Choroid plexus epithelial cell (primary cell): ENCODE measurements at places on chromosomes 11 and 22.
A peak's percentile ranks its signal among the peaks of the same experiment; 100 is the strongest.

DNA sequence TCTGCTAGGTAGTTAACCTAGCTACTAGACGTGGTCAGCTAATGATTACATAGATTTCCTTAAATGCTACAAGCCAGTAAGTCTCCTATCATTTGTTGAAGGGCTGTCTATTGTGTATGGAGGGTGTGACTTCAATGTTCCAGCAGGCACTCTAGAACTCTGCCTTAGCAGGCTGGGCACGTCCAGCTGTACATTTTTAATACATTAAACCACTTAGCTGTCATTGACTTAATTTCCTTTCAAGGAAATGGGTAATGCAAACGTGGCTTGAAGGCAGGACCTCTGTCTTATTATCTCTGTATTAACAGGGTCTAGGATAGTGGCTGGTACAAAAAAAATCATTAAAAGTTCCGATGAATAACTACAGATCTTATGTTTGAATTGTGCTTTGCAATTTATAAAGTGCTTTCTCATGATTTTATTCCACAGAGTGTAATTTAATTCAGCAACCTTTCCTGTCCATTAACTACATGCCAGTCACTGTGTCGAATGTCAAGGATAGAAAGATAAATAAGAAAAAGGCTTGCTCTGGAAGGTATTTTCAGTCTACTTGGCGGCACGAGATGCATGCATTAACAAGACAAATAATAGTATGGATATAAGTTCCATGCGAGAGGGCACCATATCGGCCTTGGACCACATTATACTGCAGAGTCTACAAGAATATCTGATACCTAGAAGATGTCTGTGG lies 60.3 kb downstream of the APOL3 start:
- DNase-seq, result no peak

DNA sequence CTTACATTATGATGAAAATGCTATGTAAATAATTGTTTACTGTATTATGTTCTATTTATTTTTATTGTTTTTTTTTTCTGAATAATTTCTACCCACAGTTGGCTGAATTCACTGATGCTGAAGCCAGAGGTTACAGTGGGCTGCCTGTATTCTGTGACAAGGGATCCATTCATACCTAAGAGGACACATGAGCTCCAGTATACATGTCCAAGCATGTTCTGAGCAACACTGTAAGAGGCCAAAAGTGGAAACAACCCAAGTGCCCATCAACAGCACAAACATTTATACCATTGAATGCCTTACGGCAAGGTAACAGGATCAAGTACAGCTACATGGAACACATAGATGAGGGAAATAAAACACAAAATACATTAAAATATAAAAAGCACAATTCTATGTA lies 1.4 kb upstream of the SRSF8 start:
- no peak for DNase-seq

GRCh38 chr11:47376525-47377371 lies 1.6 kb downstream of the SPI1 start:
- no peak for DNase-seq

- DNase-seq, result peak; percentile 24
Observed at GRCh38 chr11:57386178-57386940, 4.1 kb downstream of the PRG2 start.

DNA sequence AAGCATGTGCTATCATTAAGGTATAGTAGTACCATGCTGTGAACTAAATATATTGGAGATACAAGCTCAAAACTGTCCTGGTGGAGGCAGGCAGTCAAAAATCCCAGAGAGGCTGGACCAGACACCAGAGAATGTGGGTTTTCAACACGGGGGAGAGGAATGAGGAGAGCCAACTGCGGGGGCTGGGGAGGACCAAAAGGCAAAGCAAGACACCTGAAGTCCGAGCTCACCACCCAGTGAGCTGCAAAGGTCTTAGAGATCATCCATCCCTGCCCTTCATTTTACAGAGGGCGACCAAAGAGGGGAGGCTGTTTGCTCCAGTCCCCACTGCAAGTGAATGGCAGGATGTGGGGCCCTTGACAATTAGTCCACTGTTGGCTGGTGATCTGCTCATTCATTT lies 10.0 kb downstream of the RIBC2 start:
- no peak for DNase-seq

DNA sequence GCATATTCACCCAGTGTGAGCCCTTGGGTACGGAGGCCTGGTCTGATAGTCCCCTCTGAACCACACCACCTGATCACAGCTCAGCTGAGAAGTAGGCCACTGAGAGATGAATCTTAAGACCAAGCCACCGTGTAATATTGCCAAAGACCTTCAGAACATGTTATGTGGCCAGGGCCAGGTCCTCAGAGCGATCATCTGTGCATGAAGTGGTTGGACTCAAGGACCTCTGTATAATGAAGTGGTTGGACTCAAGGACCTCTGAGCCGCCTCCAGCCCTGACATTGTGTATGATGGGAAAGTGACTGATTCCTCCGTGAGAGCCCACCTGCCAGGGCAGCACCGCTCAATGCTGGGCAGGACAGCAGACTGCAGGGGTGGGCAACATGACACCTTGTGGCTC lies 70.2 kb downstream of the TP53I11 start:
- no peak for DNase-seq

GRCh38 chr11:65384301-65384889 lies 1.9 kb upstream of the SLC25A45 start:
- peak; percentile 47 for DNase-seq

GRCh38 chr11:82356316-82356715 lies 377.3 kb downstream of the FAM181B start:
- DNase-seq, result no peak

DNA sequence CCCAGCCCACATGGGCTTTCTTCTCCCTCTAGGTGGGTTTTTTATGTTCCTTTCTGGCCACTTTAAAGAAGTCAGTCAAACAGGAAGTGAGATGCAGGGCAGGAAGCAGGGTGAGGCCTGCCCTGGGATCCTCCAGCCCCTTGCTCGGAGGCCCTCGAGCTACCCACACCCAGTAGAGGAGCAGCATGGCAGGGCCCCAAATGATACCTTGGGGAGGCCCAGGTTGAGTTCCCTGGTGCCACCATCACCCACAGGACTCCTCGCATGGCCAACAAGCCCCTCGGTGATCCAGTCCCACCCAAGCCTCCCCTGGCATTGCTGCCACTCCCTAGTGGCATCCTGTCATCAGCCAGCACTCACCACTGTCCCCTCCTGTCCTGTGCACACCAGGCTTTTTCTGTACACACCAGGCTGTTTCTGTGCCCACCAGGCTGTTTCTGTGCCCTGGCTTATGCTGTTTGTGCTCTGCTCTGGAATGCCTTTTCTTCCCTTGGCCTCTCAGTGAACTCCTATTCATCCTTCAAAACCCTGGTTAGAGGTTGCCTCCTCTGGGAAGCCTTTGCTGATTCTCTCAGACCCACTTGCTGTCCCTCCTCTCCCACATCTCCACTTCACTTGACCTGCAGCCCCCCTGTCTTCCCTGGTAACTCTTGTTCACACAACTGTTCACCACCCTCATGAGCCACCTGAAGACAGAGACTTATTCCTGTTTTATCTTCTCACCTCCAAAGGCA lies 3.1 kb upstream of the PTGDR2 start:
- DNase-seq, result no peak

DNA sequence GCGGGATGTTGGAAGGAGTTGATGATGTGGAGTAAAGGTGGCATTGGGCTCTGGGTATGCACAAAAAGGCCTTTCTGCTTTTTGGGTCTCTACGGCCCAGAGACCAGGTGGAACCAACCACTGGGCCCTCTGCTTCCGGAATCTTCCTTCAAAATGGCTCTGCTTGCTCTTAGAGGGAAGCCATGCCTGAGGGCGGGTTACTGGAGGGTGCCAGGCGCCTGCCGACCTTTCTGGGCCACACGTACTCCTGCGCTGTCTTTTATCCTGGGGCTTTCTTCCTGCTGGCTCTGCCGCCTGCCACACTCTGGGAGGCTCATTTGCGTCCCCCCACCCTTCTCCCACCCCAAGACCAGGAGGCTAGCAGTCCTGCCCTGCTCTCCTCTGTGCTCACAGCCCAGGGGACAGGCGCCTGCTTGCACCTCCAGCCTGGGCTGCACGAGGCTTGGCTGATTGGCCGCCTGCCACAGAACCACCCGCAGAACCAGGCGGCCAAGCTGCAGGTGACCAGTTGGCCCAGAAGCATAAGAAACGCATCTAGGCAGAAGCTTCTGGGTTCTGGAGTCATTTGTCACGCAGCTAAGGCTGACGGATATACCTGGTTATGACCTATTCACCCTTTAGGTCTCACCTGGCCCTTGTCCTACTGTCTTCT lies 536.9 kb downstream of the TBC1D22A start:
- no peak for DNase-seq

- no peak for DNase-seq
Observed at GRCh38 chr22:50080077-50080465, 5.2 kb downstream of the MLC1 start.

GRCh38 chr11:94885581-94885980 lies 87.8 kb downstream of the CWC15 start:
- no peak for DNase-seq

- no peak for DNase-seq
Observed at GRCh38 chr11:63032457-63032856, 16.8 kb upstream of the SLC22A8 start.

- no peak for DNase-seq
Observed at GRCh38 chr22:44305888-44306287, 6.9 kb downstream of the SHISAL1 start.

DNA sequence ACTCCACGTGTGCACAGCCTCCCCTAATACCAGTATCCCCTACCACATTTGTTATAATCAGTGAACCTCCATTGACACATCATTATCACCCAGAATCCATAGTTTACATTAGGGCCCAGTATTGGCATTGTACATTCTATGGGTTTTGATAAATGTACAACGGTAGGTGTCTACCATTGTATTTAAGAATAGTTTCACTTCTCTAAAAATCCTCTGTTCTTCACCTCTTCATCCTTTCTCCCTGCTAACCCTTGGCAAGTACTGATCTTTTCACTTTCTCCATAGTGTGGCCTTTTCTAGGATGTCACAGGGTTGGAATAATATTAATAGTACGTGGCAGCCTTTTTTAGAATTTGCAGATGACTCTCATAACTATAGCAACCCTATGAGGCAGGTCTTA lies 353.8 kb downstream of the DDX10 start:
- no peak for DNase-seq

- peak; percentile 76 for DNase-seq
Observed at GRCh38 chr22:42473484-42474193, 41.4 kb upstream of the NFAM1 start.

GRCh38 chr11:63673579-63673978 lies 2.4 kb upstream of the ATL3 start:
- no peak for DNase-seq

DNA sequence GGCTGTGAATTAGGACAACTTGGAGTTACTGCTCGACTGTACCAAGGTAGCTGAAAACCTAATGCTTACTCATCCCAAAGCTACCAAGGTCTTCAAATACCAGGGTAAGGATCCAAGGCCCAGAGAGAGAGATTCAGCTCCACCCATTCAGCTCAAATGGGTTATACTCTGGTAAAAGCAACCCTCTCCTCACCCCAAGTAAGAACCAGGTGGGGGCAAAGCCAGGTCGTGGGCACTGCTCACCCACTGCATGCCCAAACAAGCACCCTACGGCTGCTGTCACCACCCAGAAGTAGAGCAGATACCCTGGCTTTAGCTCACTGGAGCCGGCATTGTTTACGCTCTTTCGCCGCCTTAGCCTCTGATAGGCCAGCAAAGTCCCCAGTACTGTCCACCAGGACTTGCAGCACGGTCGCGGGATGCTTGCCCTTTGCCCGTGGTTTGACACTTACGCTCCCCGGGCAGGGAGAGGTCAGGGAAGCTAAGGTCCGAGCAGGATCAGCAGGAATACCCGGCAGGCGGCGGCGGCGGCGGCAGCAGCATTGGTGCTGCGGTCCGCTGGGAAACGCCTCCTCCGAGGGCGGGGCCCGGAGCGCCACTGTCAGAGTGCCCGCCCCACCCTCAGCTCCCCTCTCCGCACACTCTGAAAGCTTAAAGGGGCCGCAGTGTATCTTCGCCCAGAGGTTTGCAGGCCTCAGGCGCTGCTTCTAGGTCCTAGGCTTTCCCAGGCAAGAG lies 19.6 kb downstream of the CKAP5 start:
- DNase-seq, result peak; percentile 81

DNA sequence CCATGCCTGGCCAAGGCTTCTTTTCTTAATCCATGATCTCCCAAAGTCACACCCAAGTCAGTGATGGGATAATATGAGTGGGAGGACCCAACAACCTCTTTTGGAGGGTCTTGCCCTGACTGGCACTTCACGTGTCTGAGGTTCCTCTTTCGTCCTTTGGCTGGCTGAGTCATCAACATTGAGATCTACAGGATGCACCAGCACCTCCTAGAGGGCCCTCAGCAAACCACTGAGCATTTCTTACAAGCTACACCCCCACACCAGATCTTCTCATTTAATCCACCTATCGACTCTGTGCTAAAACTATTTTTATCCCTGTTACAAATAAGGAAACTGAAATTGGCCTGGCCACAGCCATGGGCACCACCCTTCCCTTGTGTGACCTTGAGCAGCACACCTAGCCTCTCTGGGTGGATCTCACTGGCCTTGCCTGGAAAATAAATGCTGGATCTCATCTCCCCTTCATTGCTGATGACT lies 63.4 kb downstream of the FLI1 start:
- peak; percentile 87 for DNase-seq

GRCh38 chr11:124101737-124102136 lies 13.5 kb upstream of the VWA5A start:
- no peak for DNase-seq

DNA sequence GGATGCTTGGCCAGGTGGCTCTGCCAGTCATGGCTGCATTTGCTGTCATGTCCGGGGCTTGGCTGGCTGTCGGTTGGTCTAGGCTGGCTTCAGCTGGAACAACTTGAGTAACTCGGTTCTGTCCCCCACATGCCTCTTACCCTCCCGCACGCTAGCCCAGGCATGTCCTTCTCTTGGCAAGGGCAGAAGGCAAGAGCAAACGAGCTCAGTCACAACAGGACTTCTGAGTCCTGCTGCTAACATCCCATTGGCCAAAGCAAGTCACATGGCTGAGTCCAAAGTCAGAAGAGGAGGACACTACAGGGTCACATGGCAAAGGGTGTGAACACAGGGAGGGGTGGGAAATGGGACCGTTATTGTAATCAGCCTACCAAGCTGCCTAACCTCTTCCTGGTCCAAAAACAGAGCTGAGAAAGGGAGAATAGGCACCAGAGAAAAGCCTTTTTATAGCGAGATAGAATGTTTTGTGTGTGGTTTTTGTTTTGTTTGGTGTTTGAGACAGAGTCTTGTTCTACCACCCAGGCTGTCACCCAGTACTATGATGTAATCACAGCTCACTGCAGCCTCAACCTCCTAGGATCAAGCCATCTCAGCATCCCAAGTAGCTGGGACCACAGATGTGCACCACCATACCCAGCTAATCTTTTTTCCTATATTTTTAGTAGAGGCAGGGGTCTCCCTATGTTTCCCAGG lies 81.9 kb downstream of the MN1 start:
- peak; percentile 36 for DNase-seq

DNA sequence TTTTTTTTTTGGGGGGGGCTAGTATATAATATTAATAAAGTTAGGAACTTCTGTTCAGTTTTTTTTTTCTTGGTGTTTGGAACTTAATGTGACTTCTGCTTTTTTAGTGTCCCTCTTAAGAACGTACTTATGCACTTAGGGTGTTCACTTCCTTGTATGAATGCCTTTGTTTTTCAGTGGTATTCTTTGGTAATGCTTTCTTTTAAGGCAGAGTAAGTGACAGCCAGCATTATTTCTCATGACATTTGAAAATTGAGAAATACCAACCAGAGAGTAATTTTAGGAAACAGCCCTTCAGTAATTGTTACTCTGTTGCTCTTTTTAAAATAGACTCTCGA lies 2.4 kb downstream of the GRK3 start:
- DNase-seq, result no peak
